ENCODE measurements at places on chromosomes 1 and 21.

- DNase-seq, result peak; percentile 91
These were observed 32.8 kb upstream of the DNASE2B start for GRCh38 chr1:84365225-84366221.

- peak; percentile 31 for DNase-seq
These were observed 877 bp upstream of the SLX9 start for GRCh38 chr21:44938772-44939531.

DNA sequence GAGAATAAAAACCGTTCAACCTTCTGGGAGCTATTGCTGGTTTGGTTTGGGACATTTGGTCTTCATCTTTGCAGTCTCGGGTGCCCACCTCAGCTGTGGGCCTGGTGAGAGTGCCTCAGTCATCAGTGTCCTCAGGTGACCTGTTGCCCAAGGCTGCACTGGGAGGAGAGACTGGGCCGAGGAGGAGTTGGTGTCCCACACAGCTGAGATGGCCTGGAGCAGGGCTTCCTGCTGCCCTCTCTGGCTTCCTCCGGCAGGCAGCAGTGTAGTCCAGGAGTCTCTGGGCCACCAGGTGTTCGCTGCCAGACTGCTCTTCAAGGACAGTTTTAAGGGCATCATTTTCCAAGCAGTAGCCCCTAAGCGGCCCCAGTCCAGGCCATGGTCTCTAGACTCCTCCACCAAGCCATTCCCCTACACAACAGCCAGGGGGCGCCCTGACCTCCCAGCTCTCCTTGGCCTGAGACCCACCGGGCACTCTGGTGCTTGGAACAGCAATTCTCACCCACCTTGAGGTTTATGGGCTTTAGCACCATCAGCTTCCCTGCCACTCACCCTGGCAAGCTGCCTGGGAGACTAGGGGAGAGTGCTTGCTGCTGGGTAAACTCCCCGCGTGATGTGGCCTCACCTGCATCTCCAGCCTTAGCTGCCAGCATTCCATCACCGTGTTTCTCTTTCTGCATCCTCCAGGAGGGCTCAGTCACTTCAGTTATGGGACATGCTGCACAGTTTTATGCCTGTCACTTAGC, 9.1 kb upstream of the SYTL1 start:
- no peak for DNase-seq

GRCh38 chr1:4483021-4483625, 171.3 kb upstream of the AJAP1 start:
- no peak for DNase-seq

GRCh38 chr1:40567825-40568224, 36.4 kb downstream of the ZNF684 start:
- DNase-seq, result no peak

- DNase-seq, result no peak
These were observed 54.7 kb downstream of the NEGR1 start for GRCh38 chr1:72227667-72228066.

DNA sequence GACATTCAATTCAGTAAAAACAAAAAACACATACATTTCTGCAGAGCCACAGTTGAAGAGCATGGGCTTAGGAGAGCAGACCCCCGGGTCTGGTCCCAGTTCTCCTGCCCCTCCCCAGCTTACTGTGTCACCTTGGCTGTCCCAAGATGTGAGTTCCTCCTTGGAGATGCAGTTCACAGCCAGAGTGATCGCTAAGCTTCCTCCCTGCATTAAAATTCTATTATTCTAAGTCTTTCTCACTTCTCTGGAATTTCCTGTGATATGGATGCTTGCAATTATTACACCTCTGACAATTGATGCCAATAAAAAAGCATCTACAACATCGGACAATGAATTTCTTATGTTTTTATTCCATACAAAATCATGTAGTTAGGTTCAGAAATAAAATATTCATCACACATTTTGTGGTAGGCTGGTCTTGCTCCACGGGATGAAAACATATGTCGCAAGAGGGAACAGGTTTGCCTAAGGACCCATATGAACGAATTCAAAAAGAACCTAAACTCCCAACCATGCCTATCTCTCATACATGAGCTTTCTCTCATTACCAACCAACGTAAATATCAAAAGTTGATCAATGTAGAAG, 328.5 kb upstream of the RUNX1 start:
- DNase-seq, result peak; percentile 37

DNA sequence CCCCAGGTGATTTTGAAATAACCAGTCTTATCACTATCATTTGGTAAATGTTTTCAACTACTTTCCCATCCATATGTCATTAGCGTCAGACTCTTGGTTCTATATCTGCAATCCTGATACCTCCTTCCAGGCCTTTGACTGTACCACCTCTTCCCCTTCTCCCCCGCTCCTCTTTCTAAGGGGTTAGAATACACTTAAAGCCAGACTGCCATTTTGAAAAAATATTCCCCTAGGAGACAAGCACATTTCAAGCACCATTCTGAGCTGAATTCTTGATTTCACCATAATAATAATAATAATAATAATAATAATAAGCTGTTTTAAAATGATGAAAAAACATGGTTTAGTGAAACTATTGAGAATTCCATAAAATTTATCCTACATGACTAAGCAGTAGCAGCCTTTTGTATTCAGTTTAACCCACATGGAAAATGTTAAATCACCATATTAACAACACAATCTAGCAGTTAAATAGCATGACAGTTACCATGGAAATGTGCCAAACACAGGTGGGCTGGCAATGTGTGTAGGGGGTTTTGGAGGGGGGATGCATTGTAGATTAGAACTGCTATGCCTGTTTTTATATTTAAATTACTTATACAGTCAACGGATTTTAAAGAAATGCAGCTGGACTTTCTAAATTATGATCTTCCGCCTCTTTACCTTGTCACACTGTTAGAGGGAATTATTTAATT, 480.2 kb upstream of the DEPDC1 start:
- DNase-seq, result no peak

GRCh38 chr21:42929969-42930368, 4.5 kb upstream of the ERVH48-1 start:
- no peak for DNase-seq

DNA sequence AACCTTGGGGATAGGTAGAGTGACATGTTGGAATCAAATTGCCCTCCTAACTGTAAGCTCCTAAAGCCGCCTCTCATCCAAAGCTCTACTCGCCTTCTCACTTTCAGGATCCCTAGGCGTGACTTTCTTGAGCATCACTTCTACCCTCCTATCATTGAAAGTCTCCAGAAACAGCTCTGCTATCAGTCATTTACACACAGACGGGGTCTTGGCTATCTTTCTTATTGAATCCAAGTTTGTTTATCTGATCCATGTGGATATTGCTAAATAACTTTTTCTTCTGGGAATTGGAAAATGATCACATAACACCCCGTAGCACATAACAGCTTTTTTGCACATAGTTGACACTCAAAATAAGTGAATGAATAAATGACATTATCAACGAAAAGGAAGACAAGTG, 216.4 kb upstream of the KIAA0040 start:
- no peak for DNase-seq

DNA sequence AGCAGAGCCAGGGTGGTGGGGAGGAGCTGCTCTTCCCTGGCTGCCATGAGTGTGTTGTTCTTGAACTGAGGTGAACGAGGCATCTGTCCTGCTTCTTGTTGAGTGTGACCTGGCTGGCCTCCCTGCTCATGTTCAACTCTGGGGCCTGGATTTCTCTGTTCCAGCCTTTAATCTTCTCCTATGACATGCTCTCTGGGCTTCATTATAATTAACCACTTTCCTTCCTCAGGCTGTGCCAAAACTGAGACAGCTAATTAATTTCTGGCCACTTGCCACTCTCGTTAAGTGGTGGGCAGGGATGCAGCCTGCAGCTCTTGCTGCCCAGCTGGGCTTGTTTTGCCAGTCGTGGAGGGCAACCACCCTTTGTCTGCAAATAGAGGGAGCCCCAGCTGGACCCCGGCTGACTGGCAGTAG, 23.3 kb downstream of the OPRD1 start:
- no peak for DNase-seq

GRCh38 chr1:8598783-8599182, 218.7 kb downstream of the RERE start:
- DNase-seq, result no peak

DNA sequence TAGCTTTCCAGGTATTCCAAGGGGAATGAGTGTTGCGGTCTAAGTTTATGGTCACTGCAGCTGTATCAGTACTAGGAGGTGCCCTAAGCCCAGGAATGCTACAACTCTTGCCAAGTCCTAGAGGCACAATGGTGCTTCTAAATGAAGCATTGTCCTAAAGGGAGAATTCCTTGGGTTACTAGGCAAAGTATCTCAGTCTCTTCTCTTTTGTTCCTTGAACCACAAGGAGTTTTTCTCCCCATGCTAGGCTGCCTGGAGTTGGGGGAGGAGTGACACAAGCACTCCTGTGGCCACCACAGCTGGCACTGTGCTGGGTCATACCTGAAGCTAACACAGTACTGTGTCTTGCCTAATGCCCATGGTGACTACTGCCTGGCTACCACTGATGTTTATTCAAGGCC, 50.7 kb downstream of the KMO start:
- peak; percentile 97 for DNase-seq

- DNase-seq, result no peak
These were observed 642 bp downstream of the MLLT11 start for GRCh38 chr1:151060657-151061421.

DNA sequence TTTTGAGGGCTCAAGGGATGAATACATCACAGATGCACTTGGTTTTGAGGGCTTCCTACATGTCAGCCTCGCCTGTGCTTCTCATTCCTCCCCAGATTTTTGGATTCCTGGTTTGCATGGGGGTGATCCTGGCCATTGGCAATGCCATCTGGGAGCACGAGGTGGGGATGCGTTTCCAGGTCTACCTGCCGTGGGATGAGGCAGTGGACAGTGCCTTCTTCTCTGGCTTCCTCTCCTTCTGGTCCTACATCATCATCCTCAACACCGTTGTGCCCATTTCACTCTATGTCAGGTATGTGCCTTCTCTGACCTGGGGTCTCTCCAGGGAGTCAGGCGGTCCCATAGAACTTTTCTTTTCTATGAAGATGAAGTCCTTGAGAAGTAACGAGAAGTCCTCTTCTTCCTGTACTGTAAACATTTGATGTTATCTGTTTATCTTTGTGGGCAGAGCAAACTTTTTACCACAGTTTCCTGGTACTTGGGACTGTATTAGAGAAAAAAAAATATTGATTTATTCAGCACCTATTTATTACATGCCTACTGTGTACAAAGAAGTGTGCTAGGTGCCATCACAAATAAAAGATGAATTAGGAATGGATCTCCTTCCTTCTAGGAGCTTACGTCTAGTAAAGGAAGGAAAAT, 12.0 kb downstream of the ATP8B2 start:
- DNase-seq, result no peak

- peak; percentile 20 for DNase-seq
These were observed 1.4 kb upstream of the MIA3 start for GRCh38 chr1:222616525-222616924.

- no peak for DNase-seq
These were observed 33.9 kb downstream of the GALNT2 start for GRCh38 chr1:230100932-230101331.
